ENCODE measurements at places on chromosomes 7 and 10.

- no peak for DNase-seq
Measured at GRCh38 chr10:17479822-17480221, 25.4 kb upstream of the ST8SIA6 start.

DNA sequence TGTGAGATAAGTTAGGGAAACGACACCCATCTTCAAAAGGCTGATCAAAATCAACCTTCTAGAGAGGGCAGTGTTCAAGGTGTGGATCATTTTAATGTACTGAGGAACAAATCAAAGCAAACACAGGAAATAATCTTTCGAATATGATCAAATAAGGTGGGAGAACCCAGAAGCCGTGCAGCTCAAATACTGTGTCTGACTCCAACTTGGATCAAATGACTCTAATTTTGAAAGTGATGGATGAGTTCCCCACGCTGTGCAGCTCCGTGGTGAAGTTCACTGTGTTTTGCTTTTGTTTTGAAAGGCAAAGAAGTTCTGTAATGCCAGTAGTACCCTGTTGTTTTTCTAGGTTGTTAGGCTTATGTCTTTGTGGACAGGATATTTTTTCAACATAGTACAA lies 250.9 kb downstream of the SFMBT2 start:
- no peak for DNase-seq

GRCh38 chr7:3464900-3465622 lies 164.0 kb downstream of the SDK1 start:
- DNase-seq = no peak

DNA sequence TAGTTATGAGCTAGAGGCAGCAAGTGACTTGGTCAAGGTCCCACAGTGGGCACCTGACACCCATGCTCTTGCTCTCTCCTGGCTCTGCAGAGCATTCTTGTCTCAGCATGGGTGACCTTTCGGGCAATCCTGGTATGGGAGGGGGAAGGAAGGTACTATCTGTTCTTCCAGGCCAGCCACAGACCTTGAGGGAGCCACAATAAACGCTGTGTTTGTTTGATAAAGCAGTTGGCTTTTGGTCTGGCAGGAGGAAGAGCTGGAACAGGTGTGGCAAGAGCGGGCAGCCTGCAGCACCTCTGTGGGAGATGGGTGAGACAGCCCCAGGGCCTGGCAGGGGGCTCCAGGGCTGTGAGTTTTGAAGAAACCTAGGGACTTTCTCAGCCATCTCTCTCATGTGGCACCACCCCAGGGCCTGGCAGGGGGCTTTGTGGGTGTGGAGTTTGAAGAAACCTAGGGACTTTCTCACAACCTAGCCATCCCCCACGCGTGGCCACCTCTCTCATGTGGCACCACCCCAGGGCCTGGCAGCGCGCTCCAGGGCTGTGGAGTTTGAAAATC lies 11.4 kb downstream of the CLDN3 start:
- DNase-seq = no peak

GRCh38 chr7:76281006-76281705 lies 21.3 kb upstream of the HSPB1 start:
- no peak for DNase-seq

- DNase-seq = no peak
Measured at GRCh38 chr10:70430493-70431445, 10.7 kb downstream of the NODAL start.

DNA sequence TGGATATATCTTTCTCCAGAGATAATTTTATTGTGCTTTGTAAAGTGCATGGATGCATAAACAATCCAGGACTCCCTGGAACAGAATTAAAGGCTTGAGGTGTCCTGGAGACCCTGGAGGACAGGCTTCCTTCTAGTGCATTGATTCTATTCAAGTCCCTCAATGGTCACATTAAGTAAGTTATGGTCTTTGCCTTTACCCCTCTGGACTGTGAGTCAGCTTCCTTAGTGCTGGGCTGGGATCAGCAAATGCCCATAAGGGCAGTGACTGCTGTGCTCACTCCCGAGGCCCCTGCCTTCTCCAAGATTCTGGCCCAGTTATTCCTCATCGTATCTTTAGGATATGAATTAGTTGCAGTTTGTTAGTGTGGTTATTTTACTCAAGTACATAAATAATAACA lies 178.7 kb upstream of the PRSS58 start:
- DNase-seq = no peak

- no peak for DNase-seq
Measured at GRCh38 chr7:105788356-105788755, 88.0 kb downstream of the ATXN7L1 start.

DNA sequence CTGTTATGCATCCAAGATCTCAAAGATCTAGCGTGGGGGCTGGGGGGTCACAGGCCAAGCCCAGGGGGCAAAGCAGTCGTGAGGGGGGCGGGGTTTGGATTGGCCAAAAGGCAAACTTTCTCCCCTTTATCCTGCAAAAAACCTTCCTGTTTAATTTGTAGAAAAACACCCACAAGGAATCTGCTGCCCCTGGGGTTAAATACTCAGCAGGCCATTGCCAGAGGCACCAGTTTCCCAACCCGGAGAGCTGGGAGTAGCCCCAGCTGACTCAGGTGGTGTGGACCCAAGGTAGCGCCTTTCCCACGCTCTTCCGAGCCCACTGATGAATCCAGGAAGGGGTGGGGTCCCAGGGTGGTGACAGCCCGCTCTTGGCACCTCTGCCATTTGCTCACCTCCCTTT lies 21.4 kb downstream of the KCP start:
- DNase-seq = no peak

DNA sequence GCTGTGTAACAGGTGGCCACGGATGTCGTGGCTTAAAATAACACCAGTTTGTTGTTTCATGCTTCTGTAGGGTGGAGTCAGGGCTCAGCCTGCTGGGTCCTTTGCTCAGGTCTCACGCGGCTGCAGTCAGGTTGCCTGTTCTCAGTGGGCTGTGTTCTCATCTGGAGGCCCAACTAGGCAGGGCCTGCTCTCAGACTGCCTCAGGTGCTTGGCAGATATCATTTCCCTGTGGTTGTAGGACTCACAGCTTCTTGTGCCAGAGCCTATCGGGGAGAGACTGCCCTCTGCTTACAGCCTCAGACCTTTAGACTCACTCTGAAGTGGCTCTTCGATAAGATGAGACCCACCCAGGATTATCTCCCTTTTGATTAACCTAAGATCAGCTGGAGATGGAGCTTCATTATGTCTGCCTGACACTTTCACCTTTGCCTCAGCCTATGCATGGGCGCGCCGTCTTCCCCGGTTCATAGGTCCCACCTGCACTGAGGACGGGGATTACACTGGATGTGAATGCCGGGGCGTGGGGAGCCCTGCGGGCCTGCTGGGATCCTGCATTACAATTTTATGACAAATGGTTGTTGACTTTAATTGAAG lies 55.3 kb downstream of the INPP5A start:
- DNase-seq = no peak

DNA sequence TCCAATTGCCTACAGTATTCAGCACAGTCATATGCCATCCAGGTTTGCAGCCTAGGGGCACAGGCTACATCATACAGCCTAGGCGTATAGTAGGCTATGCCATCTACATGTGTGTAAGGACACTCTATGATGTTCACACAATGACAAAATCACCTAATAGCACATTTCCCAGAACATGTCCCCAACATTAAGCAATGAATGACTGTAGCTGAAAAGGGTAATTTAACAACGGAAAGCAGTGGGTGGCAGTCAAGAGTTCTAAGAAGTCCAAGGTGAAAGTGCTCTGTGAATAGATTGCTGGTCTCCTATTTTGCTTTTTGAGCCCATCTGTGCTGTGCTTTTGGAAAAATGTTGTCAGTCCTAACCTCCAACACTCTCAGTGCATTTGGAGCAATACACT lies 162.6 kb downstream of the KLF6 start:
- no peak for DNase-seq

DNA sequence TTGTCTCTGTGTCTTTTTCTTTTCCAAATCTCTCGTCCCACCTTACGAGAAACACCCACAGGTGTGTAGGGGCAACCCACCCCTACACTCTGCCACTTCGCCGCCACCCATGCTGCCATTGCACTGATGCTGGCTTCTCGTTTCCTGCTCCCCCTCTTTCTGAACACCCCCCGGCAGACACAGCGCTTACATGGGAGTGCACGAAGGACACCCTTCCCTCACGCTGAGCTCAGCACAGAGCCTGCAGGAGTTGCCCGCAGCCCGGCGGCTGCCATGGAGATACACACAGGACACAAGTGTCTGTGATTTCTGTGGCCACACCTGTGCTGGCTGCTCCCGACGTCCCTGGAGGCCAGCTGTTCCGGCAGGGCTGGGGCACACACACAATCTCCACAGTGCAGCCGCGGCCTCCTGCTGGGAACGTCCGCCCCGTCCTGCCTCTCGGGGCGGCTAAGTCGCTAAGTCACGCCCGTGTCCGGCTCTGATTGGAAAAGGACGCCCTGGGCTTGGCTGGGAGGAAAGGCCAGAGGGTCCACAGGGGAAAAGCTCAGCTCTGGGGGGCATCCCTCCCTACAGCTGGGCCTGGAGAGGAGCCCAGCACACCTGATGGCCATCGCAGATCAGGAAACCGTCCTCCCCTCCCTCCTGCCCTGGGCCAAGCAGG lies 349.8 kb downstream of the PTPRN2 start:
- no peak for DNase-seq

- no peak for DNase-seq
Measured at GRCh38 chr7:73487486-73487885, 34.6 kb downstream of the BAZ1B start.

DNA sequence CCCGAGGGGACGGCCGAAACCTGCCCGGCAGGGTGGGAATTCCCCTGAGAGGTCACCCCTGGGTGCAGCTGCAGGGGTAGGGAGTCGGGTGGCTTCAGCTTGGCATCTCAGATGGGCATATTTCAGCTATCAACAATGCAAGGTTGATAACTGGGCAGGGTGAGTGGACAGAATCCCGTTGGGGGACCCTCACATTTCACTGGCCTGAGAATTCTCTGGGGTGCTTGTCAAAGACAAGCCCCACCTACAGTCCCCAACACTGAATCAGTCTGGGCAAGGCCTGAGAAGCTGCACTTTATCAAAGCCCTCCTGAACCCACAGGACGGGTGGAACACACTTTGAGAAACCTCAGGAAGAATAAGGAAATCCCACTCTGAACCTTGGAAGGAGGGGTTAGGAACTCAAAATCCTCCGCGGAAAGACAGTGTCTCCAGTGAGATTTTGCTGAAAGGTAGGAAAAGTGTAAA lies 3.1 kb downstream of the RGS10 start:
- no peak for DNase-seq

DNA sequence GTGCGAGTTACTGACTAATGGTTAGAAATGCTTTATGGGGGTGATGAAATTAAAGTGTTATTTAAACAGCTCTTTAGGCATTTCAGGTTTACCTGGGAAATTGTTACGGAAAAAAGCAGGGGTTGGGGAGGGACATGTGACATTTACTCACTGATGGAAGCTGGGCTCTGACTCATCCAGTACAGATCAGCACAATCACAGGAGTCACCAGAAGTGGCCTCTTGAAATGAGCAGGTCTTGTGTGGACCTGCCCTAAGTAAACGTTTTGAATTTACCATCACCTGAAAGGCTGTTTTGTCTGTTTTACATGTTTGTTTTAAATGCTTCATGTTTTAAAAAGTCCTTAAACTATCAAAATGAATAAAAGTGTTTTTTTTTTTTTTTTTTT lies 2.3 kb downstream of the GLRX3 start:
- DNase-seq = no peak

- DNase-seq = no peak
Measured at GRCh38 chr10:2981361-2981801, 86.0 kb upstream of the PFKP start.
